ENCODE measurements at places on chromosomes 16 and 17.

DNA sequence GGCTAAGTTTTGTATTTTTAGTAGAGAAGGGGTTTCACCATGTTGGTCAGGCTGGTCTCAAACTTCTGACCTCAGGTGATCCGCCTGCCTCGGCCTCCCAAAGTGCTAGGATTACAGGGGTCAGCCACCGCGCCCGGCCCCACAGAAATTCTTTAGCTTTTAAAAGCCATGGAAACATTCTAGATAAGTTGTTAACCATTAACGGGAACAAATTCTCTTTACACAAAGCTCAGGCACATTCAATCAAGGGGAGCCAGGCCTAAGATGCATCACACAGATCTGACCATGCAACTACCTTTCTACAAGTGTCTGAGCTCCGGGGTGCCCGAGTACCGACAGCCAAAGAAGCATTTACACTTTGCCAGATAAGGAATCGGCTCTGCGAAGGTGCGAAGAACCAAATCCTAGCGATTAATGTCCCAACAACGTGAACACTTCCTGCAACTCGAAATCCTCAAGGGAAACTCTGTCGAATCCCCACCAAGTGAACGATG, 1.0 kb downstream of the EMC8 start:
- H3K27me3 ChIP-seq = no peaks in the 10 kb centered on the region
- peaks cover 12% of the 10 kb centered on the region for H3K4me1 ChIP-seq
- H3K36me3 ChIP-seq = peaks cover 20% of the 10 kb centered on the region
- peak overlapping the region; percentile 99 for H3K4me3 ChIP-seq
- H3K27ac ChIP-seq = no peak overlapping the region
- DNase-seq = no peak

- H3K27me3 ChIP-seq = no peaks in the 10 kb centered on the region
- H3K36me3 ChIP-seq = peaks cover 17% of the 10 kb centered on the region
- DNase-seq = peak; percentile 79
- no peak overlapping the region for H3K27ac ChIP-seq
These were observed 18.9 kb downstream of the MPG start for GRCh38 chr16:96935-97381.

DNA sequence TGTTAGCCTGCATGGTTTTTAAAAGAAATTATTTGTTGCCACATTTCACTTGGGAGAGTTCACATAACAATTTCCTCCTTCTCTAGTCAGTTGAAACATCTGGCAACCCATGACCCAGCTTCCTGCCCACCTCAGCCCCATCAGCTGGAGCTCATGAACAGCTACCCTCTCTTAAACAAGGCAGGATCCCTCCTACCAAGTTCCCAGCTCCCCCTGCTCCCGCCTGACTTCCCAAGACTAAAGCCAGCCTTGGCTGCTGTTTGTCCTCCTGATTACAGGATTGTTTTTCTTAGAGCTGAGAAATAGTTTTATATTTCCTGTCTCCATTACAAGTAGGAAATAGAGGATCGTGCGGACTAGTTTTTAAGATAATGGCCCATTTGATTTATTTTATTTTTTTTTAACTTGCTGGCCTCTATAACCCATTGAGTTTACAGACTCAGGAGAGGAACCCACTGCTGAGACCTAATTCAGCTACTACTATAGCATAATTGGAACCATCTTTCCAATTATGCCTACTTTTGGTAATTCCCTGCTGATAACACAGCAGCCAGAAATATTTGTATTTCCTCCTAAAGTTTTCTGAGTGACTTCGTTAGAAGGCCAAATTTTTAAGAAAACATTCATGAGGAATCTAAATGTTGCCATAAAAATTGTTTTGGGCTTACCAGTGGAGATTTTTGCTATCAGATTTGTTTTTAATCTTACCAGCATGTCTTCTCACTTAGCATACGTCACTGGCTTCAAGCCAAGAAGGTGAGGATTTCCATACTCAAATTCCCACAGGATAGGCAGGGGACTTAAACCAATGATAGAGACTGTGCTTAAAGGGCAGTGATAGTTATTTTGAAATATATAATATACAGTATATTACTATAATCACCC, 90.0 kb downstream of the ELAC2 start:
- H3K36me3 ChIP-seq = no peaks in the 10 kb centered on the region
- no peak overlapping the region for H3K4me3 ChIP-seq

DNA sequence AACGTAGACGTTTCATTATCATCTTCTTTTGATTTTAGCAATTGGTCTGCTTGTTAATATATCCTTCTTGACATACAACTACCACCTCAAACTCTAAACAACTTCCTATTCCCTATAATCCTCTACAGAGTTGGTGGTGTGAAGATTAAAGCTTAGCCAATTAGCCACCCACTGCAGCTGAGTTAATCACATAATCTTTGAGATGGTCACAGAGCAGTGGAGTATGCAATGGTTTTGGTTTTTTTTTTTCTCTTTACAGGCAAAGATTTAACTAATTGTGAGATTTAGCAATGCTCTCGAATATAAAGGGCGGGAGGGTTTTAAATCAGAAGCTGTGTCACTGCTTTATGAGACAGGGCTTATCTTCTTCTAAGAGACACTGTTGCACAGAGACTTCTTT, 37.0 kb downstream of the STX8 start:
- no peak overlapping the region for H3K27ac ChIP-seq
- no peak overlapping the region for H3K4me3 ChIP-seq
- DNase-seq = no peak
- no peaks in the 10 kb centered on the region for H3K36me3 ChIP-seq
- no peaks in the 10 kb centered on the region for H3K27me3 ChIP-seq
- no peaks in the 10 kb centered on the region for H3K4me1 ChIP-seq

DNA sequence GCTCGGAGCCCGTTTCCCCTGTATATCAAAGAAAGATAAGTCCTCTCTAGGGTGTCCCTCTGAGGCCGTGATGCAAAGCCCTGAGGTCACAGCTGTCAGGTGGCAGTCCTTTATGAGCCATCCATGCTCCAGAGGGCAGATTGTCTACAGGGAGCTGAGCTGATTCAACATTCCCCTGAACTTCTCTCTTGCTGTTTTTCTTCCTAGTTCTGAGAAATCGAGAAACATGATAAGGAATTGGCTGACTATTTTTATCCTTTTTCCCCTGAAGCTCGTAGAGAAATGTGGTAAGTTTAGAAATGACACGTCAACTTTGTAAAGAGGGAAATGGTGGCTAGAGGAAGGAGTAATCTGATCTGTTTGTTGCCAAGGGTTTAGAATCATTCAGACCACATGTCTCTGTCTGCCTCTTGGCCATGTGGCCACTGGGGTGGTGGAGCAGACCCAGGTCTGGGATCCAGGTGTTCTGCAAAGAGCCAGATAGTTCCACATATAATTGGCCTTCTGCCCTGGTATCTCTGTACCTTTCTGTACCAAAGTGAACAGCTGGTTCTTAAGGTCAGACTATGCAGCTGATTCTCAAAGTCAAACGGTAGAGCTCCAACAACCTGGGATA, 3.5 kb downstream of the CTNS start:
- H3K36me3 ChIP-seq = peaks cover 13% of the 10 kb centered on the region
- peak overlapping the region; percentile 22 for H3K27ac ChIP-seq
- peaks cover 5% of the 10 kb centered on the region for H3K4me1 ChIP-seq
- no peak for DNase-seq

All from ascending aorta (tissue), 2 donors.